Gastroesophageal sphincter (tissue), 4 donors: ENCODE measurements at places on chromosomes 3 and 15.

- ATAC-seq: no peak
Measured at GRCh38 chr3:41854956-41855355, 106.9 kb downstream of the ULK4 start.

DNA sequence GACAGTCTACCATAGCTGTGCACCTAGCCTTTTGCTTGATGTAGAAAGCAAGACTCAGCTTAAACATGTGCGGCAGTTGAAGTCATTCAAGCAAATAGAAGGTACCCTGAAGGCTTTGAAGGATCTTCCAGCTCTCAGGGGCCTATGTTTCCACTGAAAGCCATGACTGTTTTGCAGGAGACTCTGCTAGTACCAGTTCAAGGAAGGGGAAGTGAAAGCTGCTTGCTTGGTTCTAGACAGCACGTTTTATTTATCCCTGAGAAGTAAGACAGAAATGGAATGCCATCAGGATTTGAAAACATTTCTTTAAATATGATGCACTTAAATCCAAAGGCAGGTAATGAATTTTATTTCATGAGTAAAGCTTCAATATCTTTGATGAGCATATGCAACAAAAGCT, 311.4 kb downstream of the PDCD6IP start:
- ATAC-seq: no peak

GRCh38 chr15:47586653-47587224, 130.6 kb upstream of the SEMA6D start:
- no peak for ATAC-seq

DNA sequence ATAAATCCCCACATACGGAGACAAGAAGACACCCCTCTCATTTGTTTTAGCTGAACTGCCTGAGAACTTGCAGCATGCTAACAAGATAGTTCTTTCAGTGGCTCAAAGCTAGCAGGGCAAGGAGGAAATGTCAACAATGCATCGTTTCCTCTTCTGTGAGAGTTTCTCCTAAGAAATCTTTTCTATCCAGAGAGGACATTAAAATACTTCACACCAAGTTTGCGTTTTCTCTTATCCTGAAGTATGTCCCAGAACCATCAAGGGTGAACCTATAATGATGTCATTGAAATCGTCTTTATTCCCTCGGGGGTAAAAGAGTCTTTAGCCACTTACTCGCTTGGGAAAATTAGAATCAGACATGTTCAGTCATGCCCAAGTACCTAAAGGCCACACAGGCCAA, 541.7 kb upstream of the MDFIC2 start:
- no peak for ATAC-seq

DNA sequence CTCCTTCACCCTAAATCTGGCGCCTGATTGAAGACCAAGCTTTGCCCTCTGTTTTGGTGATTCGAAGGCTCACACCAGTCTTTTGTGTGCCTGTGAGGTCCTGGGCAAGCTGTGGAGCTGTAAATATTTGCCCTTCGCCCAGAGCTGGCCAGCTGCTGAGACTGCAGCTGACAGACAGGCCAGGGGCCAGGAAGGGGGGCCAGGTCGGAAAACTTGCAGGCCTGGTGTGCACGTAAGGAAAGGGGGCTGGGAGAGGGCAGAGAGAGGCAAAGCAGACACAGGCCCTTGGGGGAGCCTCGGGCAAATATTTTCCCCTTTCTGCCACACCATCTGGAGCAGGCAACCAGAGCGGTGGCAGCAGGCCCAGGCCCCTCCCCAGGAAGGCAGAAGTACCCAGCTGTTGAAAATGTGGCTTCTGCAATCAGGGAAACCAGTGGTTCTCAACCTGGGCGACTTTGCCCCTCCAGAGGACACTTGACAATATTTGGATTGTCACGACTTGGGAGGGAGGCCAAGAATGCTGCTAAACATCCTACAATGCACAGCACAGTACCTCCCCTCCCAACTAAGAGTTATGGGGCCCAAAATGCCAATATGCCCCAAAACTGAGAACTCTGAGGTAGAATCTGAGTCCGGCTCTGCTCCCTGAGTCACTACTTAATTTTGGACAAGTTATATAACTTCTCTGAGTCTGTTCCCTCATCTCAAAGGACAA, 2.5 kb downstream of the PDZRN3 start:
- ATAC-seq: peak; percentile 47

GRCh38 chr3:149368201-149368673, 9.2 kb downstream of the TM4SF1 start:
- ATAC-seq: no peak

GRCh38 chr3:55521064-55521737, 34.1 kb upstream of the WNT5A start:
- no peak for ATAC-seq

- ATAC-seq: no peak
Measured at GRCh38 chr15:43763819-43764446, 12.8 kb downstream of the ELL3 start.

- no peak for ATAC-seq
Measured at GRCh38 chr15:51888593-51889195, 59.2 kb downstream of the TMOD3 start.

- no peak for ATAC-seq
Measured at GRCh38 chr3:117219296-117219695, 509.7 kb downstream of the TUSC7 start.

GRCh38 chr15:43920254-43920600, 93.4 kb downstream of the WDR76 start:
- no peak for ATAC-seq

- ATAC-seq: no peak
Measured at GRCh38 chr15:45221053-45221599, 30.9 kb upstream of the SLC28A2 start.

DNA sequence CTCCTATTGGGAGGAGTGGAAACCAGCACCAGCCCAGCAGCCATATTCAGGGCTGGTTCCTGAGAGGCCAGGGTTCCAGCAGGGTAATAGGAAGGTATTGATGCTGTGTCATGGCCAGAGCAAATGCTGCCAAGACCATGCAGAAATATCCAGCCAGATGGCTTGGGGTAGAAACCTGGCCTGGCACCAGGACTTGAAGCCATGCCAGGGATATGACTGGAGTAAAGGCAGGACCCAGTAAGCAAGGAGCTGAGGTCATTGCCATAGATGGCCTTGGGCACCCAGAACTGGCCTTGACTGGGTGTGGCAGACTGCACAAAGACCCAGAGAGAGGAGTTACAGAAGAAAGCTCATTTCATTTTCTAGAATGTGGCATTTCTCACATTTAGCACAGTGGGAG, 257.6 kb upstream of the GOLGA6L4 start:
- ATAC-seq: no peak

- ATAC-seq: no peak
Measured at GRCh38 chr3:139202959-139203349, 140.9 kb upstream of the MRPS22 start.

- ATAC-seq: no peak
Measured at GRCh38 chr3:141525814-141526213, 39.0 kb downstream of the RASA2 start.

DNA sequence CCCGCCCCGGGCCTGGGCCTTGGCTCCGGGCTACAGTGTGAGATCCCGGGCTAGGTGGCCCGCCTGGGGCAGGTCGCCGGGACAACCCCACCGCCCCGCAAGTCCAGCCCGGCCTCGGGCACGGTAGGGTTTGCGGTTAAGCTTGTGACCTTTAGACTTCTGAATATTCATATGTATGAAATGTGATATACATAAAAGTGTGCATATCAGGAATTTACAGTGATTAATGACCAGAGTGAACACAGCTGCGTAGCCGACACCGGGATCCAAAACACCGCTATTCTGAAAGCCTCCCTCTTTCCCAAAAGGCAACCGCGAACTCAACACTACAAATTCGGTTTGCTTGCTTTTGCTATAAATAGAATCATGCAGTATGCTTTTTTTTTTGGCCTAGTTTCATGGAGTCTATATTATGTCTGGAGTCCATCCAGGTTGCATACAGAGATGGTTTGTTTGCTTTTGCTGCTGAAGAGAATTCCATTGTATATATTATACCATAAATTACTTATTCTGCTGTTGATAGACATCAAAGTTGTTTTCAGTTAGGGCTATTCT, 636 bp upstream of the SNRPA1 start:
- ATAC-seq: no peak

DNA sequence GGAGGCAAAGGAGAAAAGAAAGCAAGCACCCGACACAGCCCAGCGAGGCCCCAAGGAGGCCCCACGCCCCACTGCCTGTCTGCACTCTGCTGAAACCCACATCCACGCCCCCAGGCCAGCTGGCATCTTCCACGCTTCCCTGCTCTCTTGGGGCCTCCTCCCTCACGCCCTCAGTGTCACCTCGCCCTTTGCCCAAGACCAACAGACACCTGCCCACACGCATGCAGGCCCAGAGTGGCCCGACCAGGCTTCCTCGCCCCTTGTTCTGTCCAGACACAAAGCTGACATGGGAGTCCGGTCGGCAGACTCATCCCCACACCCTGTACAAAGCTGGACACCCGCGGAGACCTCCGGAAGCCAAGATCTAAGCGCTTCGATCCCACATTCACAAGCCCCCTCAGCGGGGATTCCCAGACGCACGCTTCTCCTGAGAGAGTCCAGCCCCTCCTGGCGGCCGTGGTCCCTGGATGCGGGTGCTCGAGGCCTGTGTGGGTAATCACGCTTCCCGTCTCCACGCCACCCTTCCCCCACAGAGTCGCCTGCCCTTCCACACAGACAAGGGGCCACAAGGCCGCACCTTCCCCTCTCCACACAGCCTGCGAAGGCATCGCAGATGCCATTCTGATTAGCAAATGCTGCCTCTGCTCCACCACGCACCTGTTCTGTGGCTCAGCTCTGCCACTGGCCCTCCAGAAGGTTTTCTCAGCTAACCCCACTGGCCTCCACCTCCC, 176.6 kb downstream of the XXYLT1 start:
- ATAC-seq: no peak

- ATAC-seq: peak; percentile 25
Measured at GRCh38 chr3:100609963-100610362, 562 bp downstream of the ADGRG7 start.

DNA sequence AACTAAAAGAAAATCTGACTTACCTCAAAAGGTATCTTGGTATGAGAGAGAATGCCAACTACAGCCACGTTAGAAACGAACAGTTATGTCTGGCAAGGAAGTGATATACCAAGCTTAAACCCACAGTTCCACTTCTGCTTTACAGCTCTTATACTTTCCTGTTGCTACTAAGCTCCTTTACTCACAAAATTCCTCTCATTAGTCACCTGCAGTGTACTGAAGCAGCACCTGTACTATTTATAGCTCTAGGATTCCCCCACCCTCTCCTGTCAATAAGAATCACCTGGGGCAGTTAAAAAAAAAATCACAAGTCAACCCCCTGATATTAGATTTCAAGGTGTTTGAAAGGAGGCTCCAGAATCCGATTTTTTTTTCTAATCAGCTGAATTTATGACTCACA, 2.9 kb upstream of the TMEM266 start:
- ATAC-seq: no peak

DNA sequence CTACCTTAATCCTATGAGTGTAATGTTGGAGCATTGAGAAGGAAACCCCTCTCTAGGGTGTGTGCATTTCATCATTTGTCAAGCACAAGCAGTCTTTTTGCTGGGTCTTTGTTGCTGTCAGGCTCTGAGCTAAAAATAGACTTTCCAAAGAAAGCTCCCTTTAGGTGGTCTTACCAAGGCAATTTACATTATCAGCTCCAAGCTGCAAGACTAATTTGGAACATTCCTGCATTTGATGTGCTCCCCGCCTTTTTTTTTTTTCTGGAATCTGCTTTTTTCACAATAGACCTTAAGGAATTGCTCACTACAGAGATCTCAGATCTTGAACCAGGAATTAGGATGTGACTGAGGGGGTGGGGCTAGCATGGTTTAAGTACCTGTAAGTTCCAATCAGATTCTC, 60.6 kb upstream of the STAC start:
- ATAC-seq: no peak

GRCh38 chr3:13365390-13366379, 54.4 kb downstream of the NUP210 start:
- ATAC-seq: no peak
